ENCODE measurements at places on chromosomes 3 and 15.

DNA sequence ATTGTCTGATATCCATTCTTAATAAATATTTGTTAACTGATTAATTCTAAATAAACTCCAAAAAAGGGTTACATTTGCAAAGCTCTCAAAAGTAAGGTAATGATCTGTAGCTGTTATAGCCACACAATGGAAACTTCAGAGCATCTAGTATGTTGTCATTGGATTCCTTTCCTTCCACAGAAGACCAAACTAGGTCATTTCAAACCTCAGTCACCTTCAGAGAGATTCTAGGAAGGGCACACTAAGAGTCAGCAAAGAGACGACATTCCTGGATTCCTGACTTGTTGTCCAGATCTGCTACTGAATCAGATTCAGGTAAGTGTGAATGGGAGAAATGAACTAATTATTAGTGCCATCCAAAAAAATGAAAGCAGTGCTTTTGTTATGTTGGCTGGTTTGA, 3.0 kb upstream of the COL8A1 start:
- DNase-seq = no peak

DNA sequence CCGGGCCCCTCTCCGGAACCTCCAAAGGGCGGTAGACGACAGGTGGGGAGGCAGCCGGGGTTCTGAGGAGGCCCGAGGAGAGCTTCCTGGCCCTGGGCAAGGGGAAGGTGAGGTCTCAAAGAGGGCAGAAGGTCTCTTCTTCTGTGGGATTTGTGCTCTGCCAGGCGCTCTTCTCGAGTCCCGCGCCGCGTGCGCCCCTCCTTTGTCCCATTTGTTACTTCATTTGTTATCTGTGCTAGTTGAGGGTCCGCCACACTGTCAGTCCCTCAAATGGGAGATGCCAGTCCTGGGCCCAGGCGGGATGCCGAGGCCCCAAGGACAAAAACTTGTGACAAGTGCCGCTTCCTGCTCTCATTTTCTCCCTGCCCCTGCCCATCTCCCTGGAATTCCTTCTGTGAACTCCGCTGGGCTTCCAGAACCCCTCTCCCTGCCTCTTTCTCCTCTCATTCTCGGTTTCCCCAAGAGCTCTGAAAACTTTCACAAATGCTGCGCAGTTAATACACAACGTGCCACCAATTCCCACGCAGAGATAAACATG, 1.5 kb downstream of the ST8SIA2 start:
- DNase-seq = no peak

DNA sequence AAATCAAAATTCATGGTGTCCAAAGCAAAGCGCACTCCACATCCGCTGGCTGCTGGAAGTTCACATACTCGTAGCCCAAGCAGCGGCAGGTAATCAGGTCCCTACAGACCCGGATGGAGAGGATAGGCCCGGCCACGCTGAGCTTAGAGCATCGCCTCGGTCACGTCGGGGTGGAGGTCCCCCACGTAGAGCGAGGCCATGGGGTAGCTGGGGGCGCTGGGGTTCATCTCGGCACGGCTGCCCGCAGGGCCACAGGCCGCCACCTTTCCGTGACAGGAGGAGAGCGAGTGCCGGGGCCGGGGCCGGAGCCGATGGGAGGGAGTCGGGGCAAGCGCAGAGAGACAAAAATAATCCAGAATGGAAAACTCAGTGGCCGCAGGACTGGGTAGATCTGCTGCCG, 16.1 kb upstream of the STRIT1 start:
- DNase-seq = no peak

DNA sequence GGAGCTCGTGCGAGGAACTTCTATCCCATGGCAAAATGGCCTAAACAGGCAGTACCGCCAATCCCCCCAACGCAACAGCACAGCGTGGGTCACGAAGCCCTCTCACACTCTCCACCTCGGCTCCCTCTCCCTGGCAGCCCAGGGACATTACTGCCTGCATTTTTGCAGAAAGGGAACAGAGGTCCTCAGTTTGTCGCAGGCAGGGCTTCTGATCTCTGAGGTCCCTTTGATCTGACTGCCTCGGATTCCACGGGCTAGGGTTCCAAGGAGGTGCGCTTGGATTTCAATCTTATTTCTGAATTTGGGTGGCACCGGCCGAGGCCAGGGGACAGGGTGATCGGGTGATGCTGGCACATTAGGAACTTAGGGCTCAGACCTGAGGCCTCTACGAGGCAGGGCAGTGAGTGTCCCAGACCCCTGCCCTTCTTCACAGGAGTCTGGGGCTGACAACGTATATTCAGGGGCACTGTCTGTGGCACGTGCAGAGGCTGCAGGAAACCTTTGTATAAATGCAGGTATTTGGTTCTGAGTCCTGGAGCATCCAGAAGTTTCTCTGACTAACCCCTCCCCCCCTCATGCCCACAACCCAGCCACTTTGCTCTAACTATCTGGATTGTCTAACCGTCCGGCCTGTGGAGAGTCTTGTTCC, 197.9 kb downstream of the XXYLT1 start:
- DNase-seq = no peak

GRCh38 chr3:183375787-183376186, 52.6 kb downstream of the MCF2L2 start:
- no peak for DNase-seq

GRCh38 chr15:68126396-68126795, 72.3 kb downstream of the PIAS1 start:
- DNase-seq = no peak

DNA sequence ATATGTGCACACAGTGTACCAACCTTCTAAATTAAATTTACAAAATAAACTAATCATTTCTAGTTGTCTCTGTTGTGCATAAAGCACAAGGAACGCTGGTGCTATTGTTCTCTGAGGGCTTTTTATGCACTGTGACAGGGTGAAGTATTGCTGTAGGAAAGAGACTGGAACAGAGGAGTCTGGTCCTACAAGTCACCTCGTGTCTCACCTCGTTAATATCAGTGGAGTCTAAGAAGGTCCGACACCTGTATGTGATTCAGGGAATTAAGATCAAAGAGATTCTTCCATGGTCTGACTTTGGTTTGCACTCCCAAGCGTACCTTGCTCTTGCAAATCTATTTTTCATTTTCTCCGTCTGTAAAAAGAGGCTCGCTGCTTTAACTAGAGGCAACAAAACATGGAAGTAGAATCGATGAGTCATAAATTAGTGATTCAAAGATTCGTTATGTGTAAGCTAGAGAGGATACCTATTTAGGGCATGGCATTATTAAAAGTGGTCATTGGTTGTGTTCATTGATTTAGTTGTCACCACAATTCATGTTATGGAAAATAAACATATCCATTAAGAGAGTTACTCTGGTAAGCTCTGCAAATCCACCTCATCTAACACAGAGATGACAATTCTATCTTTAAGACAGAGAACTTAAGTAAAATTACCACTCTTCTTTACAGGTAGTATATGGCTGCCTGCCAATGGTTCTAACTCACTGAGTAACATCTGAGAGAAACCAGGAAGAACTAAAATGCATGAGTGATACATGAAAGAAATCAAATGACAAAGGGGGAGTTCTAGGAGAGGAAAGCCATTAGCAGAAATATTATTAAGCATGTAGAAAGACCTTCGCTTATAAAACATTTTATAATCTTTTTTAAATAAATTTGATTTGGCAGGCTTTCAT, 219.4 kb upstream of the GBE1 start:
- DNase-seq = no peak

- no peak for DNase-seq
Observed at GRCh38 chr15:58498821-58499580, 67.2 kb downstream of the LIPC start.

- no peak for DNase-seq
Observed at GRCh38 chr15:73352082-73352481, 16.7 kb downstream of the HCN4 start.

All from neural crest cell (in vitro differentiated cells).